Spinal cord (tissue), 10 donors: ENCODE measurements at places on chromosomes 13 and 19.

- H3K27me3 ChIP-seq: no peaks in the 10 kb centered on the region
- DNase-seq: no peak
- H3K36me3 ChIP-seq: peaks cover 10% of the 10 kb centered on the region
- H3K4me3 ChIP-seq: no peak overlapping the region
- peaks cover 8% of the 10 kb centered on the region for H3K4me1 ChIP-seq
- no peak overlapping the region for H3K27ac ChIP-seq
These were observed 90.0 kb downstream of the TNFRSF19 start for GRCh38 chr13:23660249-23660648.

- DNase-seq: peak; percentile 22
- H3K36me3 ChIP-seq: no peaks in the 10 kb centered on the region
- H3K27ac ChIP-seq: no peak overlapping the region
- no peaks in the 10 kb centered on the region for H3K4me1 ChIP-seq
These were observed 31.1 kb downstream of the CEACAM8 start for GRCh38 chr19:42563352-42564210.

GRCh38 chr13:113141601-113141970 lies 16.9 kb upstream of the PROZ start:
- no peak overlapping the region for H3K4me3 ChIP-seq
- H3K27ac ChIP-seq: no peak overlapping the region
- no peak for DNase-seq
- H3K36me3 ChIP-seq: peaks cover 7% of the 10 kb centered on the region
- no peaks in the 10 kb centered on the region for H3K4me1 ChIP-seq
- no peaks in the 10 kb centered on the region for H3K27me3 ChIP-seq

GRCh38 chr13:23427342-23427843 lies 6.1 kb downstream of the SACS start:
- peaks cover 9% of the 10 kb centered on the region for H3K36me3 ChIP-seq
- H3K27ac ChIP-seq: no peak overlapping the region
- H3K4me1 ChIP-seq: peaks cover 7% of the 10 kb centered on the region
- DNase-seq: no peak
- H3K4me3 ChIP-seq: no peak overlapping the region
